GM12892 (cell line): ENCODE measurements at places on chromosomes 13 and 19.

DNA sequence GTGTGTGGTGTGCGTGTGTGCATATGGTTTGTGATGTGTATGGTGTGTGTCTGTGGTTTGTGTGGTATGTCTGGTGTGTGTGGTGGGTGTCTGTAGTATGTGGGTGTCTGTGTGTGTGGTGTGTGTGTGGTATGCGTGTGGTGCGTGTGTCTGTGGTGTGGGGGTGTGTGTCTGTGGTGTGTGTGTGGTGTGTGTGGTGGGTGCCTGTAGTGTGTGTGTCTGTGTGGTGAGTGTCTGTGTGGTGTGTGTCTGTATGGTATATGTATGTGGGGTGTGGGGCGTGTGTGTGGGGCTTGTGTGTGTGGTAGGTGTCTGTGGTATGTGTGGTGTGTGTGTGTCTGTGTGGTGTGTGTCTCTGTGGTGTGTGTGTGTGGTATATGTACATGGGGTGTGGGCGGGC, 300.7 kb downstream of the TEX29 start:
- DNase-seq: no peak

GRCh38 chr13:41259875-41260501, 3.4 kb downstream of the MTRF1 start:
- DNase-seq: no peak

- DNase-seq: no peak
These were observed 1396.4 kb downstream of the EFNB2 start for GRCh38 chr13:105139048-105139379.

GRCh38 chr13:20942938-20943559, 40.5 kb upstream of the XPO4 start:
- no peak for DNase-seq

DNA sequence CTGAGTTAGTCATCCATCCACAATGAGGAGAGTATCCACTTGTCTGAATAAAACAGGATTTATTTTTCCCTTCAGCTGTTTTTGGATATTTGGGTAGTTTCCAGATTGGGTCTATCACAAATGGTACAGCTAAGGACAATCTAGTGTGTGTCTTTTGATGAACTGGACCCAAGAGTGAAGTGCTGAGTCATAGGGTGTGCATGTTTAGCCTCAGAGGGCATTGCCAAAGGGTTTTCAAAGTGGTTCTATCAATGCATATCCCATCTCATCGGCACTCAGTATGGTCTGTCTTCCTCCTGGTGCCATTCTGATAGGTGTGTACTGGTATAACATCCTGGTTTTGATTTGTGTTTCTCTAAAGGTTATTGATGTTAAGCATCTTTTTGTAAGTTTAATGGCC, 62.3 kb downstream of the GSX1 start:
- DNase-seq: no peak

- DNase-seq: no peak
These were observed 46.4 kb downstream of the AP1M1 start for GRCh38 chr19:16244091-16244490.

GRCh38 chr13:79621449-79621848, 140.5 kb downstream of the NDFIP2 start:
- no peak for DNase-seq

GRCh38 chr19:16180611-16181010, 4.6 kb upstream of the FAM32A start:
- no peak for DNase-seq

GRCh38 chr13:44414716-44415115, 41.1 kb downstream of the SERP2 start:
- DNase-seq: no peak
